ENCODE measurements at places on chromosomes 3 and 15.
A peak's percentile ranks its signal among the peaks of the same experiment; 100 is the strongest.

GRCh38 chr15:37783290-37783689 is 151.2 kb upstream of the TMCO5A start:
- no peak for DNase-seq

DNA sequence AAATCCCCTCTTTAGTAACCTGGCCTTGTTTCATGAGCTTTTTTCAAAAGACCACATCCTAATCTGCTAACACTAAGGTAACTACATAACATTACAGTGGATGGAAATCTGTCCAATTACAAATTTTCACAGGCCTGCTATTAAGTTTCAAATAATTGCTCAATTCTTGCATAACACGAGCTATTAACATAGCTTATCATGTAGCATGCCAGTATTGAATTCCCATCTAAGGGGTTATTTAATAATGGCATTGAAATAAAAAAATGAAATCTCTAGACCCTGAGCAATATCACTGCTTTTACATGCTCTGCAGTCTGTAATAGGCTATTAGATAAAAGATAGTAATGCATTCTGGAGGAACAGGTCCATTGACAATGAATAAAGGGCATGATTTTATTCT is 748.3 kb upstream of the NECTIN3 start:
- no peak for DNase-seq

DNA sequence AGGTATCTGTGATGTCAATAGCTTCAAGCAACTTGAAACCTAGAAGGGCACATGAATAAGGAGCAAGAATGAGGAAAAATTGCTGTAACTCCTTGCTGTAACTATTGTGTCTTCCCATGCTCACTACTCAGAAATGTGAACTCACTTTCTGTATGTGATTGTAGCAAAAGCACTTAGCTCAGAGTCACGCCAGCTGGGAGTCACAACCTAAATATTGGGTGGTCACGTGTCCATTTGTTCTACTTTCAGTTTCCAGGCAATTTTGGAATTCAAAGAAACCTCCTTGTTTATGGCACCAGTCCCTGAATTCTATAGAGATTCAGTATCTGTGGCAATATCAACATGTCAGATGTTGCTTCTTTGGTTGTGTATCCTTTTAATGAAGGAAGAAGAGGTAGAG is 241.6 kb upstream of the AZI2 start:
- no peak for DNase-seq

- DNase-seq = no peak
Measured at GRCh38 chr3:38548154-38548931, 52.2 kb downstream of the EXOG start.

DNA sequence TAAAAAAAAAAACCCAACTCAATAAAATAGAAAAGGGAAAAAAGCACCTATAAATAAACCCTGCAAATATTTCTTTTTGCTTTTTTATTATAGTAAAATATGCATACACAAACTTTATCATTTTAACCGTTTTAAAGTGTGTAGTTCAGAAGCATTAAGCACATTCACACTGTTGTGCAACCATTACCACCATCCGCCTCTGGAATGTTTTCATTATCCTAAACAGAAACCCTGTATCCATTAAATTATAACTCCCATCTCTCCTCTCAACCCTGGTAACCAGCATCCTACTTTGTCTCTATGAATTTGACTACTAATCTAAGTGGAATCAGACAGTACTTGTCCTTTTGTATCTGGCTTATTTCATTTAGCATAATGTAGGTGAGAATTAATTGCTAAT is 15.0 kb downstream of the CDCP1 start:
- DNase-seq = no peak

GRCh38 chr3:41508063-41508696 is 308.9 kb downstream of the CTNNB1 start:
- no peak for DNase-seq

DNA sequence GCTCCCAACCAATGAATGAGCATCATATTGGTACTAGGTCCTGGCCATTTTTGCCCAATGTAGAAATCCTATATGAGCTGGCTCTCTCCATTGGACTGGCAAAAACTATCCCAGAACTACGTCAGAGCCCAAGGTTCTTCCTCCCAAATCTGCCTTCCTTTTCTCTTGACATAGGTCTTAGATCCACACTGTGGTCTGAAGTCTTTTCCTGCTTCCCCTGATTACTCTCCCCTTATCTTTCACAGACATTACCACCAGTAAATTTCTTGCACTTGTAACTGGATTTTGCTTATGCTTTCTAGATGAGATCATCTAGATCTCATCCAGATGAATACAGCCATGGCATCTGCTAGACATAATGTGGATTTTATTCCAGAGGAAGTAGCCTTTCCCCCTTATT is 141.2 kb upstream of the GADL1 start:
- no peak for DNase-seq

DNA sequence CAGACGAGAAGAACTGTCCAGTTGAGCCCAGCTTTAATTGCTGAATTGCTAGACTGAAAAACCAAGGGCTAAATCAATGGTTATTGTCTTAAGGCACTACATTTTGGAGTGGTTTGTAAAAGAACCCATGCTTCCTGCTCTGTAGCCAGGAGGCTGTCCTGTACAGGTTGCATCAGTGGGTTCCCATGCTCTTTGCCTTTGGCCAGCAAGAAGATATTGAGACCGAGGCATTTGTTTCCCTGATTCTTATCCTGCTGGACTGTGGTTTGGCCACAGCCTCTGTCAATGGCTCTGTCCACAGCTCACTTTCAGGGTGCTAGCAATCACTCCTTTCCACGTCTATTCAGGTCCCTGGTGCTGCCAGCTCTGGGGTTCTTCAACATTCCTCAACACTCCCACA is 89.6 kb downstream of the FAM43A start:
- DNase-seq = no peak

DNA sequence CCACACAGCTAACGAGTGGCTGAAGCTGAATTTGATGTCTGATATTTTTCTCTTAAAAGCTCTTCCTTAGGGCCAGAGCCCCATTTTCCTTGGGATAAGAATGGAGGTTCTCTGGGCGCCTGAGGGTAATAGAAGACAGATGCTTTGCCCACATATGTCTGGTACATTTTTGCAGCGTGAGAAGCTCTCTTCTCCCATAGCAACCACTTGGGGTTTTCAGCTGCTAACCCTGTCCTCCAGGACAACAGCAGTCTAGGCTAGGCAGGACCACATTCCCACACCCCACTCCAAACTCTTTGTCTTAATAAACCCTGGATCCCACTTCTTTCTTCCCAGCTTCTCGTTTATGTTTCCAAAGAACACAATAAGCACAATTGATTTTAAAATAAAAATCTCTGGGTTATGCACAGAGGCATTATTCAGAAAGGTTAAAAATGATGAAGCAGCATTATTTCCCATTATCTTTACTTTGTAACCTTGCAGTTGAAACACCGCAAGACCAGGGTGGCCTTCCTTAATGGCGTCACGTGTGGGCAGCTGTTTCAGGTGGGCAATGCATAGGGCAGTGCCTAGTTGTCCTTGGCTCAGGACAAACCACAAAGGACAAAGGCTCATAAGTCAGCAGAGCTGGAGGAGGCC is 56.5 kb upstream of the NTRK3 start:
- DNase-seq = no peak

GRCh38 chr15:78044407-78045155 is 32.9 kb downstream of the TBC1D2B start:
- DNase-seq = peak; percentile 60

GRCh38 chr3:54235998-54236397 is 113.6 kb downstream of the CACNA2D3 start:
- DNase-seq = no peak

DNA sequence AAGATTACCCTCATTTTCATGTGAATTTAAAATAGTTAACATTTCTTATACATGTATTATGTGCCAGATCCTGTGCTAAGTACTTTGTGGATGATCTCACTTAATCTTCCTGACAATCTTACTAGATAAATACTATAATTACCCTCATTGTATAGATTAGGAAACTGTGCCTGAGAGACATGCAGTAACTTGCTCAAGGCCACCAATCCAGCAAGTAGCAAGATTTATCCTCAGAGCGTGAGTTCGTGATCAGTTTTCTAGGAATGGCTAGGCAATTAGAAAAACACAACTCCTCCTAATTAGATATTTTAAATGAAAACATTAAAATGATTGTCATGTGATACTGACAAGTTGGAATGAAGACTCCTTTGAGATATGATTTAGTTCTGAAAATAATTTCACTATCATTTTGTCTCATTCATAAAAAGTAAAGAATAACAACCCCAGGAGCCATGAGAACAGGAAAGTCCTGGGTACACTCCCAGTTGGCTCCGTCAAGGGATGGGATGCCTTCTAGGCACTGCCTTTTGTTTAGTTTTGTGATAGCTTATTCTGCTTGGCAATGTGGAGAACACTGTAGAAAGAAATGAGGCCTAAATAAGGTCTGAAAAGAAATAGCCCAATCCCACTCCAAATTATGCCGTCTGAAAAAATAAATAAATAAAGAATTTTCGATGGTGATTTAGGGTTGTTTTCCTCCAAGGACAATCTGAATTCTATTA is 61.3 kb downstream of the FBN1 start:
- no peak for DNase-seq

DNA sequence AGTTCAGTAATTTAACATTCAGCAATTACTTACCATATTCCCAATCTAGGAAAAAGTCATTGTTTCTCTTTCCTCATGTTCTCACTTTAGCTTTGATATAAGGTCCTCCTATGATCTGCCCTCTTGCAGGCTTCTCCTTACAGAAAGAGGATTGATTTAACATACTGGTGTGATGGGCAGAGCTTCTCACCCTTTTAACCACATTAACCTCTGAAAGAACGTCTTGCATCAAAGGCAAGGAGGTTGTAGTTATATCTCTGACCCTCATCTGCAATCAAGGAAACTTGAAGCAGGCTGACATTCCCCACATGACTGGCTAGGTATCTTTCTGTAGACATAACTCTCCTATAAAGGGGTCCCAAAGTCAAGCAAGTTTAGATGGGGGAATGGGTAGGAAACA is 39.5 kb downstream of the BTLA start:
- no peak for DNase-seq

- DNase-seq = no peak
Measured at GRCh38 chr3:32498252-32498651, 4.4 kb downstream of the CMTM6 start.

DNA sequence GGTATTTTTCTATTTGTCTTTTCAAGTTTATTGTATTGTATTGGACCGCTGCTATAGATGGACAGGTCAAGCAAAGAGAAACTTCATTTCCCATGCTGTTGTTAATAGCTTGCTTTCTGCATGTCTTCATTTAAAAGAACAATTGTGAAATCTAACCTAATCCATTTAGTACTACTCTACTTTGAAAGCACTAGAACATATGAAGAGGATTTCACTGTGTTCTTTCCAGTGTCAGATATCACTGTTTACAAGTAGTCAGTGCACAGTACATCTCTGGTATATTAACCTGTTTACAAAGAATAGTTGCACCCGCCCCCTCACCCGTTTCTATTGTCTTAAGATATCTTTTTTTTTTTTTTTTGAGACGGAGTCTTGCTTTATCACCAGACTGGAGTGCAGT is 21.8 kb upstream of the EDEM1 start:
- no peak for DNase-seq

DNA sequence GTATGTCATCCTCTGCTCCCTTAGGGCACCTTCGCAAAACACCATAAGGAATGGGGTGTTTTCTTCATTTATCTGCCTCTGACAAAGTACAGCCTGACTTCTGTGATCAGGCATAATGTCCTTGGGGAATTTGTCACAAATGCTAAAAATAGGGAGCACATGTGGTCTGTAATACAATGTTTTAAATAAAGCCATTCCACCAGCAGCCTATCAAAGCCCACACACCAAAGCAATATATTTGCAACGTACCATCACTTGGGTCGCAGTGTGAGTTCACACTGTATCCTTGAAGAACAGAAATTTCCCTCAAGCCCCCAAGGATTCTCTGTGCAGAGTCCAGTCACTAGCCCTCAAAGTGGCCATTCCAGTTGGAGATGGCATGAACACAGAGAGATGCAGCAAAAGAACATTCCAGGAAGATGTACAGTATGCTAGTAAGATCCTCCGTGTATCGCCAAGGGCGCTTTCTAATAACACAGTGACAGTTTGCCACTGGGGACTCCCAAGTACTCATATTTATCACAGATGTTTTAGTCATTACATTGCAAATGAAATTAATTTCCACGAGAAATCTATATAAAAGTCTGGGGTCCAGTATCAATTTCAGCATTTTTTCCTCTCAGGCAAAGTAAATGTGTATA is 246.7 kb downstream of the MCTP2 start:
- DNase-seq = no peak

- DNase-seq = no peak
Measured at GRCh38 chr3:15884132-15884531, 86.4 kb upstream of the ANKRD28 start.

DNA sequence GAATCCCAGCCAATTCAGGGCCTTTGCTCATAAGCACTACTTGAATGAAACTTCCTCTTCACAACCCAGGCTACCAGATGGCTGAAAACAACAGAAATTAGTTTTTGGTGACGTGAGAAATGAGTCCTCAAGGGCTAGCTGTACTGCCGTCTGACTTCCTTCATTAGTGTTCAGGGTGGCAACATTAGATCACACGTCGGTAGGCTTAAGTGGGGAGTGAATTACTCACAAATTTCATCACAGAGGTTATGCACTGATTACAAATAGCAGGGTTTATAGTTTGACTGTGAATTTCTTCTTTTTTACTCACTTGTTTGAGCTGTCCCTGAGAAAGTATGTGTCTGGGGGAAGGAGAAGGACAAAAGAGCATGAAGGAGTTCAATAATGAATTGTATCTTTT is 397.2 kb downstream of the GAP43 start:
- DNase-seq = peak; percentile 41

DNA sequence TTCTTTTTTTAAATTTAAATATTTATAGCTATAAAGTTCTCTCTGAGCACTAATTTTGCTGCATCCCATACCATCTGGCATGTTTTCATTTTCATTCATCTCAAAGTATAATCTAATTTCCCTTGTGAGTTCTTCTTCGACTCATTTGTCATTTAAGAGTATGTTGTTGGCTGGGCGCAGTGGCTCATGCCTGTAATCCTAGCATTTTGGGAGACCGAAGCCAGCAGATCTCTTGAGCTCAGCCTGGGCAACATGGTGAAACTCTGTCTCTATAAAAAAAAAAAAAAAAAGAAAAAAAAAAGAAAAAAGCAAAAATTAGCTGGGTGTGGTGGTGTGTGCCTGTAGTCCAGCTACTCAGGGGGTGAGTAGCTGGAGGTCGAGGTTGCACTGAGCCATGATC is 34.8 kb downstream of the MAP1A start:
- DNase-seq = no peak

- DNase-seq = no peak
Measured at GRCh38 chr15:90691369-90691768, 25.8 kb upstream of the BLM start.

Measured in HL-60 (cell line).